Astrocyte (in vitro differentiated cells and primary cell): ENCODE measurements at places on chromosomes 13 and 19. TPM values are rescaled to one million over a fixed set of nuclear protein-coding genes. Genes with fewer than 3 reads are reported as not detected.

Gene PRR19
- 1.3 and 1.4 TPM in 2 replicates for total RNA-seq

Gene GGACT
- total RNA-seq: 7.7 and 7.9 TPM in 2 replicates

Gene CPAMD8
- 1.4 and 1.9 TPM in 2 replicates for total RNA-seq

Gene CHMP2A
- 71.3 and 80.0 TPM in 2 replicates for total RNA-seq

Gene GAPDHS
- not detected in 2 replicates for total RNA-seq

Gene ZNF112
- 4.1 and 4.4 TPM in 2 replicates for total RNA-seq

Gene RAB20
- 2.1 and 2.6 TPM in 2 replicates for total RNA-seq

Gene ZNF681
- 1.3 and 3.1 TPM in 2 replicates for total RNA-seq

Gene TPRX2
- total RNA-seq: not detected in 2 replicates

Gene TEAD2
- total RNA-seq: 46.5 and 58.2 TPM in 2 replicates

Gene MBD3
- 64.0 and 71.9 TPM in 2 replicates for total RNA-seq

Gene OR7D2
- total RNA-seq: not detected in 2 replicates

Gene PDX1
- not detected in 2 replicates for total RNA-seq

Gene HOMER3
- 41.9 and 42.2 TPM in 2 replicates for total RNA-seq

Gene LRRC25
- not detected in 2 replicates for total RNA-seq

Gene PRSS57
- total RNA-seq: not detected in 2 replicates

Gene LRRC63
- 0.14 TPM in 1 of 2 replicates, not detected in the other for total RNA-seq

Gene GFY
- total RNA-seq: not detected in 2 replicates

Gene DCLK1
- 3.2 and 4.9 TPM in 2 replicates for total RNA-seq

Gene OR10H1
- not detected in 2 replicates for total RNA-seq

Gene NKPD1
- total RNA-seq: not detected in 2 replicates

Gene ZNF726
- total RNA-seq: 0.54 and 0.89 TPM in 2 replicates

Gene CACNG7
- total RNA-seq: 3.5 and 4.4 TPM in 2 replicates

Gene OR7C1
- total RNA-seq: not detected in 2 replicates

Gene RB1
- total RNA-seq: 32.7 and 34.5 TPM in 2 replicates

Gene PDE4C
- 0.64 and 0.70 TPM in 2 replicates for total RNA-seq
